ENCODE measurements at places on chromosomes 5 and 9.

GRCh38 chr5:34499001-34499734 is 157.0 kb upstream of the RAI14 start:
- no peak for DNase-seq

- DNase-seq = no peak
Measured at GRCh38 chr5:171697221-171698102, 88.2 kb upstream of the SMIM23 start.

DNA sequence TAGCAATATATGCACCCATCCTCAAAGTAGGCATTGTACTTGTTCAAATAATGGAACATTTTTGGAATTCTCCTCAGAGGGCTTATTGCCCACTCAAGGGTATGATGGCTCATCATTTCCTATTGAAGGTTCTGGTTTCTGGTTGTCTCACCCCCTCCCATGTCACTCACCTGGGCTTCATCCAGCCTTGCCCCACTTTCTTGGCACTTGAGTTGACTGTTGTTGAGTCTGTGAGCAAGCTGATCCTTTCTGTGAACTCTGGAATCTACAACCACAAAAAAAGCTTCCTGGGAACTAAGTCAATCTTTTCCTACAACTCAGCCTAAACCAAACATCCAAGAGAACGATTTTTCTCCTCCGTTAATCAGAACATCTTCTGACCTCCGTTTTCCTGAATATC is 73.9 kb upstream of the ANKH start:
- DNase-seq = no peak

- DNase-seq = no peak
Measured at GRCh38 chr5:154860765-154861164, 2.3 kb downstream of the CNOT8 start.

DNA sequence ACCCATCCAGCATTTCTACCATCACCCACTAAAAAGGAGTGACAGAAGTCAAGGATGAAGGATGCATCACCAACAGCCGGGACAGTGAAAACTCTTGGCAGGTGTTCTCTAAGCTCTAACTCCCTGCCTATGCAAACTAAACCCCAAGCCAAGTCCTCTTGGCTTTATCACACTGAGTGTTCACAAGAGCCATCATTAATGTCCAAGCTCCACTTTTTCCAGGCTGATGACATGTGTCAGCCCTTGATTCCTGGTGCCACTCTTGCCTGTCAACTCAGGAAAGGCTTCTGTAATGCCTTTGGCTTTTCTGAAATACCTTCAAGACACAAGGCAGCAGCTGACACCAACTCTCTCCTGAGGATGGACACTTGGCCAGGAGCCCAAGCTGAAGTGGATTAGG is 86.9 kb downstream of the NR6A1 start:
- no peak for DNase-seq

GRCh38 chr9:82206490-82206889 is 217.9 kb downstream of the SPATA31D1 start:
- DNase-seq = no peak

DNA sequence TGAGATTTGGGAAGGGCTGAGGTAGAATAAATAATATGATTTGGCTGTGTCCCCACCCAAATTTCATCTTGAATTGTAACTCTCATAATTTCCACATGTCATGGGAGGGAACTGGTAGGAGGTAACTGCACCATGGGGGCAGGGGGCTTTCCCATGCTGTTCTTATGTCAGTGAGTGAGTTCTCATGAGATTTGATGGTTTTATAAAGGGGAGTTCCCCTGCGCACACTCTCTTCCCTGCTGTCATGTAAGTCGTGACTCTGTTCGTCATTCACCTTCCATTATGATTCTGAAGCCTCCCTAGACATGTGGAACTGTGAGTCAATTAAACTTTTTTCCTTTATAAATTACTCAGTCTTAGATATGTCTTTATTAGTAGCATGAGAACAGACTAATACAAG is 115.5 kb upstream of the STARD4 start:
- no peak for DNase-seq

GRCh38 chr5:16750445-16750844 is 133.6 kb upstream of the RETREG1 start:
- DNase-seq = no peak

DNA sequence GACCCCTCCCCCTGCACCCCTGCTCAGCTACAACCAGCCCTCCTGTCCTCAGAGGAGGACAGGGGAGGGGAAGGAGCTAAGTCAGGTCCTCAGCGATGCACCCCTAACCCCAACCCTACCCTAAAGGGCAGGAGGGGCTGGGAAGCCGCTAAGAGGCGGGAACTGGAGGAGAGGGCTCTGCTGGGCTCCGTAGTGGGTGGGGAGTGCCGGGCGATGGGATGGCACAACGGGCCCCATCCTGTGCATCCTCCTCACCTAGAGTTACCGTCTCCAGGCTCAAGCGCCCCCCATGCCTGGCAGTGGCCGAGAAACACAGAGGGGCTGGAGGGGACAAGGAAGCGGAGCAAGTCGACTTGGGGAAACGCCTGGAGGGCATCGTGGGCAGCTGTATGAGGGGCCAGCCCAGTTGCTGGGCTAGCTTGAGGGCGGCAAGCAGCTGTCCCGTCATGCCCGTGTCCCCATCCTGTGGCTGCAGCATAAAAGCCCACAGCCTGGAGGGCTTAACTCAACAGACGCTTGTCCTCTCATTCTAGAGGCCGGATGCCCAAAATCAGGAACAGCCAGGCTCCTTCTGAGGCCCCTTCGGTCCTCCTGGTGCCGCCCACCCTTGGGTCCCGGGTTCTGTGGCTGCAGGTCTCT is 23.0 kb upstream of the UBAC1 start:
- DNase-seq = no peak

DNA sequence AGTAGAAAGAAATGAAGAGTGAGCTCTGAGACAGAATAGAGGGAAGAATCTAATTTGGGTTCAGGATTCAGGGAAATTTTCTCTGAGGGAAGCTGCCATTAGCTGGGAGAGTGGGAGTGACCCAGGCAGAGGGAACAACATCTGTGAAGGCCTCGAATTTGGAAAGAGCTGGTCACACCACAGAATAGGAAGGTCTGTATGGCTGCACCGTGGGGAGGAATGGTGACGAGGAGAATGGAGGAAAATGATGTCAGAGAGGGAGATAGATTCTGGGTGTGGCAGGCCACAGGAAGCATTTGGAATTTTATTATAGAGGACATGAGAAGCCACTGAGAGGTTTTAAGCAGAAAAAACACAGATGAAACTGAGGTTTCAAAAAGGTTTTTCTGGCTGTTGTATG is 98.5 kb downstream of the MAMDC2 start:
- DNase-seq = no peak

GRCh38 chr5:53257806-53258373 is 148.3 kb upstream of the MOCS2 start:
- DNase-seq = no peak

GRCh38 chr5:116520771-116521170 is 53.9 kb downstream of the SEMA6A start:
- DNase-seq = no peak

DNA sequence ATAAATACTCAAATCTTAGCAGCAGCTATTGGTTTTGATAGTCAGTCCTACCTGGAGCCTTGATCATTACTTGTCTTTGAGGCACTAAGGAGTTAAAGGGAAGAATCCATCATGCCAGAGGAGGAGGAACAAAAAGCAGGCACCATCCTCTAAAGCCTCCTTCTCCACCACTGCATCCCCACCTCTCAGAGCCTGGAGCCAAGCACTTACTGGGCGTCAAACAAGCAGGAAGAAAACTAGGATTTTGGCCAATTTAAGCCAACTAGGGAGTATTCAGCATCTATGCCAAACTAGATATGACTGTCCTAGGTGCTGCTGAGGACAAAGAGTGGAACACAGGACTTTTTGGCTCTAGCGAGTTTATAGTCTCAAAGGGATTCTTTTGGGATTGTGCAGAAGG is 152.5 kb downstream of the PPP2R2B start:
- DNase-seq = no peak
